ENCODE measurements at places on chromosomes 3 and 15. TPM values are rescaled to one million over a fixed set of nuclear protein-coding genes. Genes with fewer than 3 reads are reported as not detected.
A peak's percentile ranks its signal among the peaks of the same experiment; 100 is the strongest.

- DNase-seq = no peak
Observed at GRCh38 chr3:169034401-169034800, 629.1 kb downstream of the MECOM start.

DNA sequence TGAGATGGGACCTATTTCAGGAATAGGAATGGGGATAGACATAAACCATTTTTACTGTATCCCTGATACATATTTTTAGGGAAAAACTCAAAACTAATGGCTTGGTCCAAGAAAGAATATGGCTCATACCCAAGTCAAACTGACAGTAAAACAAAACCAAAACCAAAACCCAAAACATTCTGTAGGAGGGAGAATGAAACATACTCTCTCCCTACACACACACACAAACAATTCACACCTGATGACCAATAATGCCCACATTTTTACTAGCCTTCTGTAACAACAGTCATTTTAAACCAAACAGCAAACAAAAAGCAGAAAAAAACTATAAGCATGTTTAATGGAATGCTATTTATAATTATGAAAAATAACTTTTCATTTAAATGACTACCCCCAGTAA is 74.9 kb downstream of the NBEAL2 start:
- DNase-seq = no peak

GRCh38 chr15:64634027-64634426 is 141.4 kb downstream of the RBPMS2 start:
- DNase-seq = no peak

GRCh38 chr15:76059320-76060117 is at the start of gene TMEM266:
Gene TMEM266 (plus strand): TSS chr15:76059985. CDS start chr15:76134264, 74,279 bp downstream.
- peak; percentile 46 for DNase-seq

- no peak for DNase-seq
Observed at GRCh38 chr3:17356585-17356984, 385.8 kb downstream of the TBC1D5 start.

CADM2 gene
- polyA plus RNA-seq = 0.45 TPM

- no peak for DNase-seq
Observed at GRCh38 chr15:66558271-66558670, 7.5 kb downstream of the LCTL start.

CTXN2 gene
- polyA plus RNA-seq = not detected

- no peak for DNase-seq
Observed at GRCh38 chr3:160400702-160401150, 1.3 kb downstream of the SMC4 start.

DNA sequence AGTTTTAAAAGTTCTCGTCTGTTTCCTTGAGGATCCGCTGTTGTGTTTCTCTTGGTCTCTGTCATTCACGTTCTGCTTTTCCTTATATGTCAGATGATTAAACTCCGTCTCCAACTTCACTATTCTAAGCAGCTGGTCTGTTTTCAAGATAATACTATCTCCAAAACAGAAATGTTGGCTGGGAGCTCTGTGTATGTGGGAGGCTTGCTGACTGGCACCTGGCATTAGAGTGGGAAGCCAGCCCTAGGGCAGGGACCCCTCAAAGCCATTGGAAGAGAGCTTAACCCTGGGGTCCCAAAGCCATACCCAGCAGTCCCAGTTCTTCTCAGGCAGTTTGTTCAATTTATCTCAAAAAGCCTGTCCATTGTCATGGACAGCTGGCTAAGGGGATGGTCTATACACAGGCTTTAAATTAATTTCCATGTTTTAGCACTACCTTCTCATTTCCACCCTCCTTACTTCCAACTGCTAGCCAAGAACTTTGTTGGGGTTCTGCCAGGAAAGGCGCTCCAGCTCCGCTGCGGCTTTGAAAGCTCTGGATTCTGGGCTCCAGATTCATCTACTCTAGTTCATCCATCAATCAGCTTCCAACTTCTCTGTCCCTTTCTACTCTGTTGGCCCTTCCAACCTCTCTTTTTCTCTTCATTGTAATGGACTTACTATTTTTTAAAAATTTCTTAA is 9.2 kb downstream of the BTBD1 start:
- no peak for DNase-seq

- DNase-seq = no peak
Observed at GRCh38 chr15:86178845-86179244, 99.2 kb downstream of the AGBL1 start.

TMEM207 gene
- 22.3 TPM for polyA plus RNA-seq

- DNase-seq = peak; percentile 41
Observed at GRCh38 chr3:198107840-198108734, 148.1 kb downstream of the LMLN start.

- no peak for DNase-seq
Observed at GRCh38 chr15:43544266-43544665, 26.9 kb downstream of the MAP1A start.

- no peak for DNase-seq
Observed at GRCh38 chr3:8497582-8497981, 4.0 kb upstream of the LMCD1 start.

GRCh38 chr3:194176274-194176991 is 40.5 kb downstream of the HES1 start:
- no peak for DNase-seq

CCR8 gene
- not detected for polyA plus RNA-seq

FBXL22 gene
- polyA plus RNA-seq = 2.1 TPM

CASR gene
- 24.8 TPM for polyA plus RNA-seq

GRCh38 chr15:50321680-50322210 is 33.3 kb downstream of the GABPB1 start:
- no peak for DNase-seq

DNA sequence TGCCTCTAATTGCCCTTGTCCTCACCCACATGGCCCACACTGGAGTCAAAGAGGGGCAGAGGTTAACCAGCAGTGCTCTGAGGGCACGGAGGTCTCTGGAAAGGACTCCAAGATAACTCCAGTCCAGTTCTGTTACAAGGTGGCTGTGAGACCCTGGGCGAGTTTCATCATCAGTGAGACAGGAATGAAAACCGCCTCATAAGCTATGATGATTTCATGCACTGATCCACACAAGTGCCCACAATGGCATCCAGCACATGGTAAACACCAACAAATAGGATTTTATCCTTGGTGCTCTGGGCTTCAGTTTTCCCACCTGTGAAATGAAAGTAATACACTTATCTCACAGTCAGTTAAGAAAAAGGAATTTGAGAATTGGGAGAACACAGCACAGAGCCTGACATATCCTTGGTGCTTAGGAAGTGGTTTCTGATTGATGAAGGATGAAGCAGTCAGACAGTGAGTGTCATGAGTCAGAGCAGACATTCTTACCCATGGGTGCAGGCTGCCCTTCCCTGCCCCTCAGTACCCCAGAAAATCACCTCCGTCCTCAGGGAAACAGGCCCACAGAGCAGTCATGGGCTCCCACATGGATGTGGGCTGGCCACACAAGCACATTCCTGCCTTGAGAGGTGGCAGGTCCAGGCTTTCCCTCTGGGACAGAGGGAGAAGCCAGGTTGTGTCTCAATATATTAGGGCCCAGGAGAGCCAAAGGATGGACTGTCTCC is 48.4 kb downstream of the DAPK2 start:
- DNase-seq = no peak

DNA sequence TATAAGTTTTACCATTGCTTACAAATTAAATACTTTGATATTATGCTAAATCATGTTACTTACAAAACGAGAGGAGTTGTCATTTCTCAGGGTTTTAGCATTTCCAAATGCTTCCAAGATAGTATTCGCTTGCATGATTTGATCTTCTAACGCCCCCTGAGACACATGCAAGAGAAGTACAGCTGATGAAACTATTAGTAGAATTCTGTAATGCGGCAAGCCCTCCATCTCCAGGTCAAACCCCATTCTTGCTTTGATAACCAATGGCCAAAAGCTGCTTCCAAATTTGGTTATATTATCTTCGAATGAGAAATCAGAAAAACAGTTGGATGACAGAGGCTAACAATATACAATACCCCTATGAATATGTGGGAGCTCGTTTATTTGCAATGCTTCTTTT is 14.7 kb downstream of the MYH15 start:
- no peak for DNase-seq

RHCG gene
- polyA plus RNA-seq = 2.4 TPM

DNA sequence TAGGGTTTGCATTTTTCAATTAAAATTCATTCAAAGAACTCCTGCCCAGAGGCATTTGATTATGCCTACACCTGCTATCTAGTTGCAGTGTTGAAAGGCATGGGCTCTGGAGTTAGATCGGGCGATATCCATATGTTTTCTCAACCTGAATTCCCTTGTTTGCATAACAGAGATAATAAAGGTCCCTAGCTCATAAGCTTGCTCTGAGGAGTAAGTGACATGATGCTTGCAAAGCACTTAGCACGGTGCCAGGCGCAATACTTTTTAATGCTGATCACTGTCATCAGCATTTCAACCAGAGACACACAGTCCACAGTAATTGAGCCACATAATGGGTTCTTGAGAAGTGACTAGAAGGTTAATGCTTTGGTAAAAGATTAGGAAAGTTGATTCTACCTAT is 106.3 kb upstream of the SAMMSON start:
- DNase-seq = no peak

LRRC31 gene
- polyA plus RNA-seq = 0.37 TPM

DNA sequence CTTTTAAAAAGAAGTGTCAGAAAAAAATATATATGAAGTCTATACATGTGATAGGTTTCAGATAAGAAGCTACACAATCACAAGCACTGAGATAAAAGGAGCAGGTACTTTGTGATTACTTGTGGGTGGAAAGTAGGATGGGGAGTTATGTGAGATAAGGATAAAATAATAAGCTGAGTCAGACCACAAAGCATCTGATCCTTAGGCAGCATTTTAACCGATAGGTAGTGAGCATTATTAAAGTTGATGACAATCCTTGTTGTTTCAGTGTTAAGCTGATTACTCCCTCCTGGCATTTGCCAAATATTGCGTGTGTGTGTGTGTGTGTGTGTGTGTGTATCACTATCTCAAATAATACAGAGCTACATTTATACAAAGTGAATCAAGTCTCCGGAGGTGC is 483.1 kb downstream of the NAALADL2 start:
- no peak for DNase-seq

- DNase-seq = no peak
Observed at GRCh38 chr15:38997841-38998240, 433.2 kb upstream of the RASGRP1 start.

CX3CR1 gene
- 4.8 TPM for polyA plus RNA-seq

DNA sequence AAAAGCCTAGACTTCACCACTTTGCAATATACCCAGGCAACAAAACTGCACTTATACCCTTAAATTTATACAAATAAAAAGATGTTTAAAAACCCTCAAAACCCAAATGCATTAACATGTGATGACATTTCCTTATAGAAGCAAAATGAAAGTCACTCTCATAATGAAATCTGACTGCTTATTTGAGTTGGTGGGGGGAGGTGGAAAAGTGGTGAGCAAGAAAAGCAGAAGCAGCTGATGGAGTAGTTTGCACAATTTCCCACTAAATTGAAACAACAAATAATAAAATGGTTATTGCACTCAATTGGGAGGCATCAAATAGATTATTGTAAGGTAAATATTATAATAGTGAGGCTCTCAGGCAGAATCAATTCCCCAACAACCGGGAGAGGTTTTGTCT is 54.0 kb upstream of the GADL1 start:
- DNase-seq = no peak

ATP8B4 gene
- polyA plus RNA-seq = 3.6 TPM

C2CD4A gene
- polyA plus RNA-seq = 0.35 TPM

GRCh38 chr3:156981005-156981404 is 154.9 kb downstream of the LEKR1 start:
- no peak for DNase-seq

DNA sequence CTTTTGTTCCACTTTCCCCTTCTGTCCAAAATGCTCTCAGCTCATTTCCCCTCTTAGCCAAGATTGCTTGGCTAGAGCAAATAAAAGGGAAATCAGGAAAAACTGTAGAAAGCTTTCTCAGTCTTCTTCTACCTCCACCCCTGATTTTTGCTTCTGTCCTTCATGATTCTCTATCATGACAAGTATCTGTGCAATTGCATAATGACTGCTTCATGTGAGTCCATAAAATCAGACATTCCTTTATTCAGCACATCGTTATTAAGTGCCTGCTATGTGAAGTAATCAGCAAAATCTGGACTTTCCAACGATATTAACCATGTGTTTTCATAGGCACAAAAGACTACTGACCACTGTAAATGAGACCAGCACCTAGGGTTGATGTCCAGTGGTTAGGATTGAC is 321.5 kb upstream of the CBLB start:
- DNase-seq = no peak

DNA sequence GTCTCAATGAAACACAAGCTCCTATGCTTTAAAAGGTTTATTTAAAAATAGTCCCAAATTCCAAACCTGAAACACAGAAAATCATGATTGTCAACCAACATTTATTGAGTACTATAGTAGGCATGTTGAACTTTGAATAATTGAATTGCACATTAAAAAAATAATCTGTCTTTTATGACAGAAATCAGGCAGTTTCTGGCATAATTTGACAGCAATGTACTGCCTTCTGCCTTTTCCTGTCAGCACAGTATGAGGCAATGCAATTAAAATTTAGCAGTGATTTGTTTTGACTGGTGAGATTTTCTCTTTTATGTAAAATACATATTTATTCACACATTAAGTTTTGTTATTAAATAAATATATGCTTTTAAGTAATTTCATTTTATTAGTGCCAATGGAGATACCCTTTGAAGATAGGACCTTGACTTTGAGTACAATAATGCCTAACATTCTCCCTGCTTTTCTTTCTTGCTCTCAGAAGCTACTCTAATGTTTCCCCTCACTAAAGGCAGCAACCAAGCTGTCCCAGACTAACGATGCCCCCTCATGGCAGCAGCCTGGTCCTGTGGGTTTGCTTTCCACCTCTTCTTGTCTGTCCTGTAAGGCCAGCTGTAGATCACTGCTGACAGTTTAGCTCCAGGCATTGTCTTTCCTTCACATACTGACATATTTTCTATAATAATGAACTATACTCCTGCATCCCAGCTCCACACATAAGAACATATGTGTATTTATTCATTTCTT is 346.7 kb downstream of the IL20RB start:
- DNase-seq = no peak

DNA sequence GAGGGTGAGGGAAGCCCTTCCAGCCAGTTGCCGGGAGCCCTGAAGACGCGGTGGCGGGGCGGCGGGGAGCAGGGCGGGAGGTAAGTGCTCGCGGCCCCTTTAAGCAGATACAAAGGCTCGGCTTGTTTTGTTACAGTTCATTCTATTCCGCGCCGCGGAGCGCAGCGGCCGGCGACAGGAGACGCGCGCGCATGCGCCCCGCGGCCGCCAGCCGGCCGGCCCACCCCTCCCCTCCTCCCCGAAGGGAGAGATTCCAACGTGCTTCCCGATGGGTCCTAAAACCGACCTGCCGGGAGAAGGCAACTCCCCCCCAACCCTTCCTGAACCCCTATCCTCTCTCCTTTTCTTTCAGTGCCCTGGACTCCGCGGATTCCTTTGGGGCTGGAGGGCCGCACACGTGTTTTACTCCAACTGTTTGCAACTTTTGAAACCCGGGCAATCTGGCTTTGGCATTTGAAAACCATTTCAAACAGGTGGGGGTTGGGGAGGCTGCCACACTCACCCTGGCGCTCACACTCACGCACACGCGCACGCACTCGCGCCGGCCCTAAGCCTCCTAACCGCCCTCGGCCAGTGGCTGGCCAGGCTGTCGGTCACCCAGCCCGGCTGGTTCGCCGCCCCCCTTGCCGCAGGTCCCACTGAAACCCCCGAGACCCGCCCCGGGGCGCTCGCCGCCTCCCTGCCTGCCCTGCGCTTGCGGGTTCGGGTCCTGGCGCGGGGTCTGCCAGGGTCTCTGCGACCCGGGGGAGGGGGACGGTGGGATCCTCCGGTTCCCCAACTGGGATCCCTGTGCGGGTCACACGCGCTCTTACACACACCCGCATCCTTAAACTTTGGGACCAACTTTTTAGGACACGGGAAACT is at the start of gene MAGI1:
Gene MAGI1 (minus strand): TSS at position 193 of the 864 bp plus-strand sequence. CDS start 610 bp downstream, outside the sequence.
- peak; percentile 84 for DNase-seq

PAQR9 gene
- polyA plus RNA-seq = 0.44 TPM

All from right renal cortex interstitium (tissue), 3 donors.